ENCODE measurements at places on chromosomes 5 and 9.

- DNase-seq, result no peak
Measured at GRCh38 chr9:8515748-8516147, 716.2 kb upstream of the DMAC1 start.

GRCh38 chr5:14090755-14091154, 52.4 kb upstream of the TRIO start:
- no peak for DNase-seq

- no peak for DNase-seq
Measured at GRCh38 chr5:129460672-129460935, 506 bp downstream of the ADAMTS19 start.

DNA sequence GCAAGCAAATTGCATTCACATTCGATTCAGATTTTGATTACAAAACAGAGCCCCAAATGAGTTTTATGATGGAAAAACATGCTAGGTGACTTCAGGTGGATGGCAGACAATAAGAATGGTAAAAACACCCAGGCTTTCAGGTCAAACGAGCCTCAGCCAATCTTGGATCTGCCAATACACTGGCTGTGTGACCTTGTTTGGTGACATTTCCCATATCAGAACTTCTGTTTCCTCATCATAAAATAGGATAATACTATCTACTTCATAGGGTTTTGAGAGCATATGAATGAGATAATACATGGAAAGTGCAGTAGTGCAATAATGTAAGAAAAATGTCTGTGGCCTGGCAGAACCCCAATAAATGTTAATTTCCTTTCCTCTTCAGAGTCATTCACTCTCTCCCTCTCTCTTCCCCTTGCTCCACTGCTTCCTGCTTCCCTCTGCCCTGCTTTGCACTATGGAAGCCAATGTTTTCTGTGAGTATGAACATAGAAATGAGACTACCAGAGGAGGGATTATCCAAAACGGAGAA, 54.7 kb downstream of the SH3RF2 start:
- DNase-seq, result no peak

- DNase-seq, result no peak
Measured at GRCh38 chr5:33785571-33785970, 106.2 kb downstream of the ADAMTS12 start.
